Ureter (tissue), 1 donor: ENCODE measurements at places on chromosomes 4 and X.

GRCh38 chr4:109875106-109875505 lies 27.2 kb downstream of the LRIT3 start:
- DNase-seq: no peak

GRCh38 chrX:39827951-39828350 lies 269.8 kb downstream of the BCOR start:
- DNase-seq: no peak

DNA sequence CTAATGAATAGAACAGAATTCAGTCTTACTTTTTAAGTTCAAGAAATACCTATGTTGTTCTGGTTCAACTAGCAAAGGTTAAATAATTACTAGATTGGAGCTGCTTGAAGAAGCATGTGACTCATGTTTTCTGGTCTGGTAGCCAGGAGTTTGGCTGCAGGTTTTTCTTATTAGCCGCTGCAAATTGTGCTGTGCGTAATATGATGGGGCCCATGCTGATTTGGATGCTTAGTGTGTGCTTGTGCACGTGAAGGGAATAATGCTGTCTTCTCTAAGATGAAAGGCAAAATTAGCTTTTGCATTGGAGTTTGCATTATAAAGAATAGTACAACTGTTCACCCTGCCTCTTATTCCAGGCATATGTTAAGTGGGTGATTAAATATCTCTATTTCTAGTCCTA lies 219.6 kb downstream of the SNCA start:
- DNase-seq: no peak

GRCh38 chr4:174373821-174374220 lies 90.1 kb downstream of the CEP44 start:
- DNase-seq: no peak

GRCh38 chrX:152405561-152405960 lies 45.6 kb downstream of the GABRA3 start:
- DNase-seq: no peak

DNA sequence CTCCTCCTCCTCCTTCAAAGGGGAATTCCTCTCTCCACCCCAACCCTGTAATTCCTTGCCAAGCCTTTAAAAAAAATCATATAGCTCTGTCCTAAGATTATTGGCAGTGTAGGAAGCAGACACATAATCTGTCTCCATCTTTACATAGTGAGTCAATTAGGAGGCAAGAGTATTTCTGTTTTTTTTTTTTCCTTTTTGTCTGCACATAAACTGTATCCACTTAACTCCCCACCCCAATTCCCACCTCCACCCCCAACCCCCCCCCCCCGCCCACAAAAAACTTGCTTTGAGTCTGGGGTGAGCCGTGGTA lies 182.5 kb downstream of the RASL11B start:
- DNase-seq: no peak

DNA sequence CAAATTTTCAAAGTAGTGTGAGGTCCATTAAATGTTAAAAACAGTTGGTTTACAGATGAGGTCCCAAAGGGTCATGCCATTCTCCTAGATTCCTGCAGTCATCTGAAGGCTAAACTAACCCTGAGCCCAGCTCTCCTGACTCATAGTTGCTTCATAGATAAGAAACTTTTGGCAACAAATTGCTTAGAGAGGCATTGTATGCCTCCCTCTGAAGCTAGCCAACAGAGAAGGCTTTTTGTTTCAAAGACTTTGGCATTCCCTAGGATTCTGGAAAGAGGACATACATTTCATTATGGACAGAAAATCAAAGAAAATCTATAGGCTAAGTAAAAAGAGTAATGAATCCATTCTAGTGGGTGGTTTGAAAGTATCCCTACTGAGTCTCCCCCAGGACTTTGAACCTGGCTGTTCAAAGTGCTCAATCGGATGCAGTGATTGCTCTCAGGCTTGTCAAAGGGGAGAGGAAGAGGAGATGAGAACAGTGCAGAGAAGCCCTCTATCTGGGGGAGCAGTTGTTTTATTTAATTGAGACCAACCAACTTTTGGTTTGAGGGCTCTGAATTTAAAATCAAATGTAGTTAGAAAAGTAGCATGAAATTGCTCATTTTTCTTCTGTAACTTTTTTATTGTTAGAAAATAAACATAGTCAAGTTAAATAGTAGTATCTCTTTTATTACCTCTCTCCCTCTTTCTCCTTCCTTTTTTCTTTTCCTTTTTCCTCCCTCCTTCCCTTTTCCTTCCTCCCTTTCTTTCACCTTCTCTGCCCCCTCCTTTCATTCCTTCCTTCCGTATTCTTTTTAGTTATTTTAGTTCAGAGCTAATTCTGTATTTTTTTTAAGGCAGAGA lies 72.3 kb upstream of the ZNF518B start:
- no peak for DNase-seq

DNA sequence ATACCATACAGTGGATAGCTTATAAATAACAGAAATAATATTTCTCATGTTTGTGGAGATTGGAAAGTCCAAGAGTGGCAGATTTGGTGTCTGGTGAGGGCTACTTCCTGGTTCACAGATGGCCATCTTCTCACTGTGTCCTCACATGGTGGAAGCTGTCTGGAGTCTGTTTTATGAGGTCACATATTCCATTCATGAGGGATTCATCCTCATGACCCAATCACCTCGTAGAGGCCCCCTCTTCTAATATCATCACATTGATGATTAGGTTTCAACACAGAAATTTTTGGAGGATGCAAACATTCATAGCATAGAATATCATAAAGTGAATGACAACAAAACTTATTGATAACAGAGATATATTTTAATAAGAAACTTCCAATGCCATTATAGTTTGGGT lies 568.0 kb downstream of the STIM2 start:
- DNase-seq: no peak

DNA sequence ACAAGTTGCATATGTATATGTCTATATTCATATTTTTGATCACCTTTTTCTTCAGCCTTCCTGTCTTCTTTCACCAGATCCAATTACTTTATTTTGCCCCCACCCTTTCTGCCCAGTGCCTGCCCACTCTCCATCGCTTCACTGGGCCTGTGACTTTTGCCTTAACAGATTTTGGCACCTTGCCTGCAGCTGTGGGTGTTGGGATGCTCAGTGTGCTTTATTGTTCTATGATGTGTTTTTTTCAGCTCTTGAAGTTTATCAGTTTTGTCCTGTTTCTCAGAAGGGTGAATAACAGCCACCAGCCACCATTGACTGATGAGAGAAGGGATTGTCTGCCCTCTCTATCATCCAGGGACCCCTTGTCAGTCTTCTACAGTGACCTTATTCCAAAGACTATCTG lies 77.2 kb upstream of the GALNT7 start:
- DNase-seq: no peak

- DNase-seq: peak; percentile 45
These were observed 841 bp downstream of the ACOT9 start for GRCh38 chrX:23742174-23742696.

DNA sequence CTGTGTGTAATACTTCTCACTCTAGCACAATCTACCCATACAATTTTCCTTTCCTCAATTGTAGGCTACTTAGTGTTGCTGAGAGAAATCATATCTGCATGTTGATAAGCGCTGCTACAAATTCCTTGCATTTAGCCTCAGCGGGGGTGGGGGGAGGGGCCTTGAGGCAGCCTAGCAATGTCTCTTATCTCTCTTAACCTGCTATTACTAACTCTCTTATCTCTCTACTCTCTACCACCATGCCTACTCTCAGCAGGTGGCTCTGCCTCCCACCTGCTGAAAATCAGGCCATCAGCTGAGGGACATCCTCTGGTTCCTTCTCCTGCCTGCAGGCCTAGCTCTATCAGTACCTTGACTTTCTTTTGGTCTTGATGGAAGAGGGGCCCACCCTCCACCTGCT lies 98.9 kb downstream of the GPR82 start:
- DNase-seq: no peak

- no peak for DNase-seq
These were observed 21.7 kb downstream of the RBPJ start for GRCh38 chr4:26342328-26343037.

- no peak for DNase-seq
These were observed 13.5 kb downstream of the RXFP1 start for GRCh38 chr4:158535130-158535614.

GRCh38 chrX:44935640-44936039 lies 62.7 kb downstream of the KDM6A start:
- no peak for DNase-seq
